ENCODE measurements at places on chromosomes 1 and 21.
A peak's percentile ranks its signal among the peaks of the same experiment; 100 is the strongest.

- DNase-seq, result no peak
Measured at GRCh38 chr1:207234690-207235089, 86.8 kb upstream of the CD55 start.

GRCh38 chr1:93615582-93616150, 66.0 kb downstream of the BCAR3 start:
- no peak for DNase-seq

DNA sequence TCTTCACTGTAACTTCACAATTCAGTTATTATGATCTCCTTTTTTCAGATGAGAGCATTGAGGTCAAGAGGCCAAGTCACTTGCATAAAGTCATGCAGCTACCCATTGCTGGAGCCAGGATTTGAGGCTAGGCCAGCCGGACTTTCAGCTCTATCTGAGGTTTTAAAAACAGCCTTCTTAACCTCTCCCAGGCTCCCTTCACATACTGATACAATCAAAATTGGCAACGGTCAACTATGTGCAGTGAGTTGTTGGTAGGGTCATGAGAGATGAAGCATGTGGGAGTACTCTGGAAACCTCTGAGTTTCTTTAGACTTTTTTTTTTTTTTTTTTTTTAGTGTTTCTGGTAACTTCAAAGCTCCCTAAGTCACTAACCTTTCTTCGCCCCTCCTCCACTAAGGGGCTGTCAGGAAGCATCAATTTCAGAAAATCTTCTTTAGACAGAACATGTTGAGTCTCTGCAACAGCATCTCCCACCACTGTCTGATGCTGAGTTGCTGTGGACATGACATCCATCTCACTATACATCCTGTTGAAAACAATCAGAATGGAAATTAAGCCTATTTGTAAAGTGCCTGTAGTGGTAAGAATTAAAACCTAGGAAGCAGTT, 201.8 kb downstream of the SIPA1L2 start:
- no peak for DNase-seq

- peak; percentile 31 for DNase-seq
Measured at GRCh38 chr21:21019681-21020080, 21.5 kb downstream of the NCAM2 start.

DNA sequence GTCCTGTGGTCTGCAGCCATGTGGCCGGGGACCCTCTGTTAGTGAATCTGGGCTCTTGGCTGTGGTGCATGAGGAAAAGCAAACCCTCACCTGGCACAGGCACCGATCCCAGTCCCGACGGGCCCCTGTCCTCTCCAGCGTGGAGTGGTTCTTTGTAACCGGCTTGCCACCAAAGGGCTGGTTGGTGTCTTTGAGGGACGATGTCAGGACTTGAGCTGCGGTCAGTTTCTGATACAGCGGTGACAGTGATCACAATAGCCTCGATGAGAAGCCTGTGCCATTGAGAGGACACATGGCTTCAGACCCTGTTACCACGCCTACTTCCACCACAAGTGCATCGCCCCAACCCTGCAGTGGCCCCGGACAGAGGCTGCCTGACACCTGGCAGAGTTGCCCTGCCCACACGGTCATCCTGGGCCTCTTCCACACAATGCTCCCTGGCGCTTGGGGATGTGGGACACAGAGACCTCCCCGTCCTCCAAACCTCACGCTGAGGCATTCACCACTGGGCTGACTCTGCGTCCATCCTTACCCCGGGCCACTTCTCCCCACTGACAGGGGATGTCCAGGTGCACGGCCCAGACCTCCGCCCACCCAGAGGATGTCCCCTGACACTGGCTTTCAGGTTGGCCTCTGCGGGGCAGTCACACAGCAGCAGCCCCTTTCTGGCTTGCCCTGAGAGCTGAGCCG, 18.8 kb upstream of the ACTRT2 start:
- DNase-seq, result no peak

- DNase-seq, result peak; percentile 20
Measured at GRCh38 chr1:67213164-67213563, 46.9 kb downstream of the IL23R start.

DNA sequence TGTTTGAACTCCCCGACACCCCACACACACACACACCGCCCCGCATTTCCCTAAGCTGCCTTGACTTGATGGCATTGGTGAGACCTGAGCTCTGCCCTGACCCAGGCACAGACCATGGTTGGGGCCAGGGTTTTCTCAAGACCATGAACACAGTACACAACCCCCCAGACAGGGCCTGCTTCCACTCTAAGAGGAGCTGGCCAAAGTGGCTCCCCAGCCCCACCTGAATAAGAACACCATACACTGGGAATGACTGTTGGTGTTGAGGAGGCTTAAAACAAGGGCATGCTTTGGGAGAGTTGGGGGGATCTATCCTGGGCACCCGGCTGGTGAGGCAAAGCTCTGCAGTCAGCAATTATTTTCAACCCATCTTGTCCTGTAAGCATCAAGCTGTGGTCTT, 77.6 kb upstream of the SYT6 start:
- DNase-seq, result no peak

DNA sequence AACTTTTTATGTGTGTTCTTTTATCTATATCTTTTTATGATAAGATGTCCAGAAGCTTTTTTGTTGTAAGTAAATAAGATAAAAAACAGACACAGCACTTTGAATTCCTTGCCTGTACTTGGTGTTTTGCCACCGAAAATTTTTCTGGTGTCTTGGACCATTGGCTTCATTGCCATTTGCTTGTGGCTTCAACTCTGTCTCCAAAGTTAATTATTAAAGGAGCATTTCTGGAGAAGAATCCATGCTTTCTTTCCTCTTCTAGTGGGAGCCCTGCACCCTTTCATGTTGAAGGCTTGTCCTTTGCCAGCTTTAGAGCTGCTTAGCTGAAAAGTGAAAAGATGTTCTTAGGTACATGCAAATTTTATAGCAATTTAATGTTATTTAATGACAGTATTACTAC, 112.2 kb downstream of the DYRK1A start:
- no peak for DNase-seq

DNA sequence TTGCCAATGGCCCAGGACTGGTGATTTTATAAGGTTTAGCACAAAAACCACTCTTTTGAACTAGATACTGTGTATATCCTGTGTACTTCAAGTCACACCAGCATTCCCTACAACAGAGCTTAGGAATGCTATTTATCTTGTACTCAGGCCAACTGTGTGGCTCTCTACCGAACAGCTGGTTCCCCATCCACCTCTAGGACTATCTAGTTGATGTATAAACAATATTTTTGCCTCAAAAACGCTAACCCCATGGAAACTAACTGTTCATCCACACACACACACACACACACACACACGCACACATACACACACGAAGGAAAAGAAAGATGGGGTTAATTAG, 28.7 kb upstream of the SLC45A3 start:
- DNase-seq, result no peak

- DNase-seq, result no peak
Measured at GRCh38 chr21:10272216-10272615, 249.2 kb upstream of the TPTE start.

GRCh38 chr1:159185121-159185520, 13.7 kb downstream of the CADM3 start:
- DNase-seq, result no peak

DNA sequence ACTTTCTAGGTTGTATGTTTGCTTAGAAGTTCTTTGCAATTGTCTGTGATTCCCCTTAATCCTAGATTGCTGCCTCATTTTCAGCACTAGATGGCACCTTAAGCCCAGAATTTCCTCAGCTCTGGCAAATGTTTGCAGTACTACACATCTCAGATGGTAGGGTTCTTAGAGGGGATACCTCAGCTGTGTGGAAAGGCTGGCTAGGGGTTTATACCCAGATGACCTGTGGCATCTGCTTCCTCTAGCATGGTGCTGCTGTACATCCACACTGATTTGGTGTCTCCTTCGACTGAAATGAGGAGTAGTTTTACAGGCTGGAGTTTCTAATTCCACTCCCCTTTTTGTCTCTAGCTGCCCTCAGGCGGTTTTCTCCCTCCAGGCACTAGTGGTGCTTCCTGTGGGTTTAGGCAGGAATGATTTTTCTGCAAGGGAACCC, 23.5 kb downstream of the ASB17 start:
- peak; percentile 8 for DNase-seq

DNA sequence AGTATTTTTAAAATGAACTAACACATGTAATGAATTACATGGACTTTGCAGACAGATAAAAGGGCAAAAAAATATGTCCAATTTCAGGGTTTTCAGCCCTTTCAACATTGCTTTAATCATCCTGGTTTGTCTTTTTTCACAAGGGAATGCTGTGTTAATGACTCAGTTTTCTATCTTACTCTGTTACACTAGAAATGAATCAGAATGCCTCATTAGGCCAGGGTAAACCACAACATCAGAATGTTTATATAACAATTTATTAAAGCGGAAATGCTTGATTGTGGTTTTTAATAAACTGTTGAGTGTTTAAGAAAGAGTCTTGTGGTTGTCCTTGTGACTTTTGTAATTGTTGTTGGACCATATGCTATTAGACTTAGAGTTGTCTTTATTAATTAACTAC, 13.5 kb downstream of the GORAB start:
- no peak for DNase-seq

DNA sequence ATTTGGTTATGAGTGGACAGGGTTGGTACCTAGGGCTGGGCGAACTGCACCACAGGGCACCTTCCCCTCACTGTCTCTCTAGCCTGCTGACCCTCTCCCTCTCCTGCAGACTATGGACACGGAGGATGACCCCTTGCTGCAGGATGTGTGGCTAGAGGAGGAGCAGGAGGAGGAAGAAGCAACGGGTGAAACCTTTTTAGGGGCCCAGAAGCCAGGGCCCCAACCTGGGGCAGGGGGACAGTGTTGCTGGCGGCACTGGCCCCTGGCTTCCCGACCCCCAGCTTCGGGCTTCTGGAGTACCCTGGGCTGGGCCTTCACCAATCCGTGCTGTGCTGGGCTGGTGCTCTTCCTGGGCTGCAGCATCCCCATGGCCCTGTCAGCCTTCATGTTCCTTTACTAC, 21.9 kb downstream of the DISP3 start:
- no peak for DNase-seq

All from MV-4-11 (cell line).